ENCODE measurements at places on chromosomes 16 and 17. TPM values are rescaled to one million over a fixed set of nuclear protein-coding genes. Genes with fewer than 3 reads are reported as not detected.

DNA sequence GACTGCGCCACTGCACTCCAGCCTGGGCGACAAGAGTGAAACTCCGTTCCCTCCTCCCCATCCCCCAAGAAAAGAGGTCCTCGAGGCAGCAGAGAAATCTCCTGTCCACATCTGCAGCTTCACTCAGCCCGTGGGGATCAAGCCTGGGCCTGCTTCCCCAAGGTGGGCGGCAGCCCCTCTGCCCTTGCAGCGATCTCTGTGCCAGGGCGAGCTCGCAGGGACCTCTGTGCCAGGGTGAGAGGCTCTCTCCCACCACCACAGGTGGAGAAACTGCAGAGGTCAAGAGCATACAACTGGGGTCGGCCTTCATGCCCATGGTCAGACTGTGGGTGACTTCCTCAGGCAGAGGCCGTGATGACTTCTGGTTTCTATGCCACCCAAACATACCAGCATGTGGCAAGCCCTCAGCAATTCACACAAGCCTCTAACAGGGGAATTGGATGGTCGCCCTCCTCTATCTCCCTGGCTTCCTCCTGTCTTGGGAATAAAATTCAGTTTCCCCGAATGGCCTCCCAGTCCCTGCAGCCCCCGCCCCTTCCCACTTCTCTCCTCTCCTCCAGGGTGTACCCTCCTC lies 5.5 kb downstream of the SLC43A2 start:
- H3K36me3 ChIP-seq, result no peaks in the 10 kb centered on the region
- no peaks in the 10 kb centered on the region for H3K4me1 ChIP-seq
- H3K27ac ChIP-seq, result no peak overlapping the region
- DNase-seq, result no peak
- no peak overlapping the region for H3K4me3 ChIP-seq

- DNase-seq, result no peak
- no peak overlapping the region for H3K4me3 ChIP-seq
- no peaks in the 10 kb centered on the region for H3K36me3 ChIP-seq
- no peak overlapping the region for H3K27ac ChIP-seq
- no peaks in the 10 kb centered on the region for H3K4me1 ChIP-seq
These were observed 84.5 kb downstream of the XYLT1 start for GRCh38 chr16:17386229-17386628.

DNA sequence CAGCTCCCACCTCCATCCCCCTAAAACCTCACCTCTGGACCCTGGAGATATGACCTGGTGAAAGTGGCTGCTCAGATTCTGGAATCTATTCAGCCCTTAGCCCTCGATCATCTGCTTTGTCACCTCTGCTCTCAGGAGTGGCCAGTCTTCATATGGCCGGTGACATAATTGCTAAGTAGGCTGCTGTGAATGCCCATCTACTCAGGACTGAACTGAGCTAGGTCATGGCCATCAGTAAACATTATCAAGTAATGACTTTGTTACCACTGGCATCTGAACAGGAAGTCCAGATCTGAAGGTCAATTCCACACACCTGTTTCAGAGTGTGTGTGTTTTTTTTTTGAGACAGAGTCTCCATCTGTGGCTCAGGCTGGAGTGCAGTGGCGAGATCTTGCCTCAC lies 78.6 kb downstream of the CDK5R1 start:
- H3K4me3 ChIP-seq, result no peak overlapping the region
- no peaks in the 10 kb centered on the region for H3K36me3 ChIP-seq
- no peaks in the 10 kb centered on the region for H3K4me1 ChIP-seq

- H3K27ac ChIP-seq, result no peak overlapping the region
- no peaks in the 10 kb centered on the region for H3K27me3 ChIP-seq
- no peaks in the 10 kb centered on the region for H3K36me3 ChIP-seq
- no peak for DNase-seq
- H3K4me3 ChIP-seq, result no peak overlapping the region
- no peaks in the 10 kb centered on the region for H3K4me1 ChIP-seq
These were observed 25.3 kb downstream of the CMIP start for GRCh38 chr16:81469710-81470535.

DNA sequence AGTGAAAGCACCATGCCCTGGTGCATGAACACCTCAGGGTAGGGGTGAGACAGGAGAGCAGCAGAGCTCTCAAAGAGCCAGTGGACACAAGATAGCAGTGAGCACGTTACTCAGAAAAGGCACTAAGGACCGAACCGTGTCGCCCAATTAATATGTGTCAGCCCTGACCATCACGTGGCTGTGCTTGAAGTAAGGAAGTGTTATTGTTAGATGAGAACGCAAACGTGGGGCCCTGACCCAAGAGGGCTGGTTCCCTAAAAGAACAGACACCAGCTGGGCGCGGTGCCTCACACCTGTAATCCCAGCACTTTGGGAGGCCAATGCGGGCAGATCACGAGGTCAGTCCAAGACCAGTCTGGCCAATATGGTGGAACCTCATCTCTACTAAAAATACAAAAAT lies 16.3 kb downstream of the AXIN1 start:
- no peaks in the 10 kb centered on the region for H3K4me1 ChIP-seq
- H3K4me3 ChIP-seq, result no peak overlapping the region
- H3K27me3 ChIP-seq, result no peaks in the 10 kb centered on the region
- no peak for DNase-seq

Gene RBFOX1
- 0.55 TPM for total RNA-seq

Gene FBXL16
- total RNA-seq, result not detected

Measured in uterus (tissue), 4 donors.